ENCODE measurements at places on chromosomes 1 and 21. TPM values are rescaled to one million over a fixed set of nuclear protein-coding genes. Genes with fewer than 3 reads are reported as not detected.
A peak's percentile ranks its signal among the peaks of the same experiment; 100 is the strongest.

Gene LEPR
- total RNA-seq: 3.0 TPM

DNA sequence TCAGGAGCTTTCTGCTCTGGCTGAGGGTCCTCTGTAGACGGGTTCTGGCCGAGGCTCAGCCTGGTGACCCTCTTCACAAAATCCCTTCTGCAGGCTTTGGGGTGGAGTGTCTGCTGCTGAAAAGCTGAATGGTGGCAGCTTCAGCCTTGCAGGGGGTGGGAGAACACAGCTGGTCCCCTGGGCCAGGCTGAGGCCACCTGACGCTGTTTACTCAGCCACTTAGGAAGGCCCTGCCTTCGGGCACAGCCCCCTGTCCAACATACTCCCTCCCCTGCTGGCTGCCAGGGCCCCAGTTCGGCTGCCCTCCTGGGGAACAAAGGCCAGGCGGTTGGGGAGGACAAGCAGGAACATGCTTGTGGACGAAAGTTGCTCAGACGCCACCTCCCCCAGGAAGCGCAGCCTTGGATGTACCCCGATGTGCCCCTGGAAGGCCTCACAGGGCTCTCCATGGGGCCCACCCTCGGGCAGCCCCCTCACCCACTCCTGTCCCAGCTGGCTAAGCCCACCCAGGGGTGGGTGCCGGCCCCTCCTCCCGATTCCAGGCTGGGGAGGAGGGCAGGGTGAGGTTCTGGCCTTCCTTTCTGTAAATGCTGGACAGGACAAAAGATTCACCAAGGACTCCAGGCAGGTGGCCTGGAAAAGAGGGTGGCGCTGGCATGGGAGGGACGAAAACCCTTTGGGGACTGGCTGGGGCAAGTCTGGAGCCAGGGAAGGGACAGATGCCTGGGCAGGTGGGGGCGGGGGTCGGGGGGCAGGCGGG is at the start of gene ANKRD65:
TSS of gene ANKRD65 (minus strand) at position 130 of the 760 bp plus-strand sequence. CDS start 271 bp downstream, outside the sequence.
- H3K27me3 ChIP-seq: peaks cover 15% of the 10 kb centered on the region
- peak within 1 kb of the TSS; percentile 60 for H3K4me3 ChIP-seq
- DNase-seq: no peak
- H3K36me3 ChIP-seq: peaks cover 3% of the 10 kb centered on the region

- H3K4me3 ChIP-seq: no peak overlapping the region
- H3K36me3 ChIP-seq: no peaks in the 10 kb centered on the region
- H3K27ac ChIP-seq: no peak overlapping the region
- peaks cover 6% of the 10 kb centered on the region for H3K4me1 ChIP-seq
- DNase-seq: no peak
These were observed 26.4 kb upstream of the CLIC6 start for GRCh38 chr21:34642211-34643075.

DNA sequence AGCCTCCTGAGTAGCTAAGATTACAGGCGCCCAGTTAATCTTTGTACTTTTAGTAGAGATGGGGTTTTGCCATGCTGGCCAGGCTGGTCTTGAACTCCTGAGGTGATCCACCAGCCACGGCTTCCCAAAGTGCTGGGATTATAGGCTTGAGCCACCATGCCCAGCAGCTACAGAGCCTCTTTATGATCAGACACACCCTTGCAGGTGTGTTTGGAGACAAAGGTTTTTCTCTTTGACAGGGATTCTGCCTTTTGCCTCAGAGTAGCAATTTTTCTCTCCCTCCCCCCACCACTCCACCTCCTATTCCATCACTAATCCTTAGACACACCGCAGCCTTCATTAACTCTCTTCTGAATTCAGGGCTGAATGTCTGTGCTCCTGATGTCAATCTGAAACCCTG is 152.2 kb upstream of the NFIA start:
- no peak overlapping the region for H3K27ac ChIP-seq
- peaks cover 8% of the 10 kb centered on the region for H3K27me3 ChIP-seq

DNA sequence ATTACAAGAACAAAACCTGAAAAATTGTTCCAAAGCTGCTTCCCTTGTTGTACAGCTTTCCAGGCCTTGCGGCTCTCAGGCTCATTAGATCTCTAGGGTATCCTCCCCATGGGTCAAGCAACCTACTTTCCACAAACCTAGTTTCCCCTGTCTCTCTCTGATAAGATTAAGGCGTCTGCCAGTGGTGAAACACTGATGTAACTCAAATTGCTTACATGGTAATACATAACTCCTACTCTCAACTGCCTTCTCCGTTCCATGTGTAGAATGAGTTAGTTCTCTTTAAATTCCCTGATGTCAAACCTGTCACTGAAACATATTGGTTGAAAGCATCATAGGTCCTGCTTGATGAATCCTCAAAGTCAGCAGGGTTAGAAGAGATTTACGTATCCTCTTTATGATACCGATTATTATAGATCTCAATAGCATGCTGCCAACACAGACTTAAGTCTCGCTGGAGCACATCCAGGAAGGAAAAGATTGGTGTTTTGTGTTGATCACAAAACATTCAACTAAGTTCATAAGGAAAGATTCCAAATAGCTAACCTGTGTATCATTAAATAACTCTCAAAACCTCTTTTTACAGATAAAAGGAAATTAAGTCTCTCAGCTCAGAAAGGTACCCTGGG is 10.6 kb downstream of the PPP1R15B start:
- no peaks in the 10 kb centered on the region for H3K27me3 ChIP-seq
- DNase-seq: no peak
- H3K27ac ChIP-seq: peak overlapping the region; percentile 42

DNA sequence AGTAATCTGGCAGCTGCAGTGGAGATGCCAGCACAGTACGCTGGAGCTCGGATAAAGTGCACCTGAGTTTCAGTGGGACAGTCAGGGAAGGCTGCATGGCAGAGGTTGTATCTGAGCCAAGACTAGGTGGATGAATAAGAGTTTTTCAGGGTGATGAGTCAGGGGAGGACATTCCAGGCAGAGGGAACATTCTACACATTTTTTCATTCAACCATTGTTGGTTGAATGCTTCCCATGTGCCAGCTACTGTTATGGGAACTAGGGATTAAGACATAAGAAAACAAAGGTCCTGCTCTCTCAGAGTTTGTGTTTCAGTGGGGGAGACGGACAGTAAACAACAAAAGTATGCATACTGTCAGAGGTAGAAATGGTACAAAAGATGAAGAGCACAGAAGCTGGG is 5.2 kb downstream of the LEPR start:
- H3K4me3 ChIP-seq: no peak overlapping the region
- peaks cover 24% of the 10 kb centered on the region for H3K36me3 ChIP-seq
- DNase-seq: no peak

DNA sequence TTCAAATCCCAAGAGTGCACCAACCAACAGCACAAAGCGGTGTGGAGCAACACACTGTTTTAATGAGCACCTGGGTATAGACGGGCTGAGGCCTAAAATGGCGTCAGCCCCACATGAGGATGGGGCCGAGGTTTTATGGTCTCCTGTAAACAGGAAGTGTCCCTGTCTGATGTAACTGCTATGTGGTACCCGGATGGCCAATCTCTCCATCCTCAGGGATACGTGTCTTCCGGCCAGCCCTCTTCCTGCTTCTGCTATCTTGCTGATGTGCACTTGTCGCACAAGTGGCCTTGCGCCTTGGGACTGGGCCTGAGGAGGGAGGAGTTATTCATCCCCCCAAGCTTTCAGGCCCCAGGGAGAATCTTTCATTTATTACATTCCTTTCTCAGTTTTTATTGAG is 73.5 kb downstream of the CNST start:
- no peak for DNase-seq
- H3K27ac ChIP-seq: peak overlapping the region; percentile 54
- H3K4me3 ChIP-seq: no peak overlapping the region
- H3K27me3 ChIP-seq: no peaks in the 10 kb centered on the region
- no peaks in the 10 kb centered on the region for H3K4me1 ChIP-seq
- H3K36me3 ChIP-seq: peaks cover 27% of the 10 kb centered on the region

DNA sequence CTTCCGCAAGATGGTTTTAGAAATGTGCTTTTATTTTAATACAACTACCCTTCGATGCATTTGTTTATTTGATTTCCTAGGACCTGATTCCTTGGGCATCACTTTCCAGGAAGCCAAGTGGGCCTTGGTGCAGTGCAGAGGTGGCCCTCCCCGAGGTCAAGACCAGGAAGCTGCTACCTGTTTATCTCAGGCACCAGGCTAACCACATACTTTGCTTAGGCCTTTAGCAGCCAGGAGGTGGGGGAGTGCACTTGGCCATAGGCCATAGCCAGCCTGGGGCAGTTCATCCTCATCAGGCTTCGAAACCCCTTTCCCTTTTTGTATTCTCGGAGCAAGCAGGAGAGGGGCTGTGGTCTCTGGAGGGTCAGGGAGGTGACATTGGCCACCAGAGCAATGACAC is 45.4 kb downstream of the SMYD2 start:
- no peak overlapping the region for H3K4me3 ChIP-seq
- H3K27ac ChIP-seq: no peak overlapping the region
- peaks cover 10% of the 10 kb centered on the region for H3K36me3 ChIP-seq
- DNase-seq: no peak
- H3K27me3 ChIP-seq: no peaks in the 10 kb centered on the region
- H3K4me1 ChIP-seq: peaks cover 15% of the 10 kb centered on the region

GRCh38 chr21:31337996-31338907 is 5.8 kb downstream of the TIAM1 start:
- DNase-seq: no peak
- peaks cover 38% of the 10 kb centered on the region for H3K4me1 ChIP-seq
- H3K27me3 ChIP-seq: no peaks in the 10 kb centered on the region

GRCh38 chr1:100893718-100894117 is 924 bp downstream of the EXTL2 start:
- peak overlapping the region; percentile 100 for H3K4me3 ChIP-seq
- DNase-seq: no peak

DNA sequence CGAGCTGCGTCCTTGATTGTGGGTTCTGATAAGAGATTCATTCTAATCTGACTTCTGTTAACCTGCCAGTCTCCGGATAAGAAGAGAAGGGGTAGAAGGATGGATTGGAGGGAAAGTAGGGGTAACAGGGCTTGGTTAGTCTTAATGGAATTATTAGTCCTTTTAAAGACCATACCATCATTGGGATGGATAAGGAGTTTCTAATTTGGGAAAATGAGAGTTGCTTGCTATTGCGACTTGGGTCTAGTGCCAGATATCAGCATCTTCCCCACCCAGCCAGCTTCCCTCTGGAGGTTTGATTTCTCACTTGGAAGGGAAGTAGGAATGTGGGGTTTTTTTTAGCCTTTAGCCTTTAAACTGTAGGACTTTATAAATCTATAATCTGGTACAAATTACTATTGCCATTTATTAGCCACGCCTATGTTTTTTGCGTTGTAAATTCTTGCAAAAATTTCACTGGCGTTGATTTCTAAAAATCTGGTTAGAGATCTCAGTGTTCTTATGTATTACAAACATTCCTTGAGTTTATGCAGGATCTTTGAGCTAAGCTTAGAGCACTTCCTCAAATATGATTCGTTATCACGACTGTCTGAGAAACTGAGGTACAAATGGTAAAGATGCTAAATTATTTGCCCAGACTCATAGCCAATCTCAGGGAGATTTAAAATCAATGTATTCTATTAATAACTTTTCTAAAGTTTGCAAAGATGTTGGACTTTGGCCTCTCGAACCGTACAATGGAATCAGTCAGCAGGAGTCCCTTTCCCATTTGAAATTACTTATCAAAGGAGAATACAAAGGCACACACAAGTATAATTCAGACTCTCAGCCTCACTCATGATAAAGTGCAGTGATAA is 1.3 kb downstream of the FAM20B start:
- no peaks in the 10 kb centered on the region for H3K36me3 ChIP-seq
- peaks cover 10% of the 10 kb centered on the region for H3K27me3 ChIP-seq
- no peak for DNase-seq
- H3K27ac ChIP-seq: peak overlapping the region; percentile 96

DNA sequence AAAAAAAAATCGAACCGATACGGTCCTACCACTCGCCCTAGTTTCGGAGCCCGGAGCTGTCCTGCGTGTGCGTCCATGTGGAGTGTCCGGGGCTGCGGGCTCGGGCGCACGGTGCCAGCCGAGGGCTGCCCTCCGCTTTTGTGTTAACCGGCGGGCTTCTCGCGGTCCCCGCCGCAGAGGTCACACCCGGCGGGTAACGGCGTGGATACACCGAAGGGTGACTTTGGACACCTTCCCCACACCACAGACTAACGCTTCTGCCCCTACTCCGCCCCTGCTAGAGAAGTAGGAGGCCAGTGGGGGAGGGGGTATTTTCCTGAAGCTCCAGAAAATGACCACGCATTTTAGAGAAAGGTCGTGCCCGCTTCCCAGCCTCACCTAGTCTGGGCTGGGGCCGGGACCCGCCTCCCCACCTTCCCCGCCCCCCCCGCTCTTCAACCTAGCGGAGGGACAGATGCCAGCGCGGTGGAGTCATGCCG is 609 bp upstream of the ATF3 start:
- H3K4me1 ChIP-seq: peaks cover 33% of the 10 kb centered on the region
- H3K27ac ChIP-seq: peak overlapping the region; percentile 97
- H3K4me3 ChIP-seq: peak overlapping the region; percentile 73
- peaks cover 1% of the 10 kb centered on the region for H3K36me3 ChIP-seq
- DNase-seq: no peak
- H3K27me3 ChIP-seq: peaks cover 70% of the 10 kb centered on the region

GRCh38 chr1:56169856-56170255 is 409.5 kb downstream of the PLPP3 start:
- H3K27me3 ChIP-seq: no peaks in the 10 kb centered on the region
- no peaks in the 10 kb centered on the region for H3K36me3 ChIP-seq
- DNase-seq: no peak
- no peak overlapping the region for H3K27ac ChIP-seq

Measured in progenitor cell of endocrine pancreas (in vitro differentiated cells).